ENCODE measurements at places on chromosomes 4 and X.

- no peak for DNase-seq
These were observed 284.1 kb upstream of the EPHA5 start for GRCh38 chr4:65954416-65954815.

- DNase-seq = peak; percentile 20
These were observed 59.3 kb downstream of the SHROOM2 start for GRCh38 chrX:9845578-9845952.

- DNase-seq = no peak
These were observed 29.9 kb downstream of the TRMT2B start for GRCh38 chrX:101022020-101022419.

- DNase-seq = no peak
These were observed 33.5 kb upstream of the DCX start for GRCh38 chrX:111445485-111445884.

DNA sequence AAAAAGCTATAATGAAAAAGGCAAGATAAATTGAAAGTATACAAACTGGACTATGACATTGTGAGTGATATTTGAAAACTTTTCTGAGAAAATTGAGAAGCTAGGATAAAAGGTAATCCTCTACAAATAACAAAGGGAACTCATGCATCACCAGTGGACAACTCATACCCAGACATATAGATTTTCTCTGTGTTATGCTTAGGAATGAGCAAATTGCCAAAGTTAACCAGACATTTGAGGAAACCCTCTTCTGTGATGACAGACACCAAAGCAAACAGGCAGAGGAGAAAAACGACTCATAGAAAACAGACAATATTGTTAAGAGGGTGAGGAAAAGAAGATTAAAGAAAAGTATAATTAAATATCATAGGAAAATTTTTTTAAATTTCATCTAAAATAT is 186.5 kb downstream of the MAB21L2 start:
- no peak for DNase-seq

- DNase-seq = no peak
These were observed 443.6 kb downstream of the UBE2NL start for GRCh38 chrX:144327495-144327894.

DNA sequence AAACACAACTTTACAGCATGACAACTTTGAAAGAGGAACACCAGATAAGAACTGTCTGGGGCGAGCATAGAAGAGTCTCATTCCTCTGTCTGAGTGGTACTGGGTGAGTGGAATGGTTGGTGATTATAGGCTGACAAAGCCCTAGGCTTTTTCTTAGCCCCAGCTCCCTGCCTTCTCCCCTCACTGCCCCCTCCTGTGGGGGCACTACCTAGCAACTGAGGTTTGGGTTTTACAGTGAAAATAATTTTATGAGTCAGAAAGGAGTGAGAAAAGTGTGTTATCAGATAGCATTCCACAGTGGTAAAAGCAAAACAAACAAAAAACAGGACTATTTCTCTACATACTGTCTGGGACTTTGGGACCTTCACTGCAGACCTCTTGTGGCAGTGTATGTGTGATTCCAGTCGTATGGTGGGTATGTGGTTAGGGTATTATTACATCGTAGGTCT is 10.5 kb upstream of the TMEM165 start:
- no peak for DNase-seq

GRCh38 chrX:70437921-70438665 is 6.5 kb upstream of the DLG3 start:
- DNase-seq = no peak

DNA sequence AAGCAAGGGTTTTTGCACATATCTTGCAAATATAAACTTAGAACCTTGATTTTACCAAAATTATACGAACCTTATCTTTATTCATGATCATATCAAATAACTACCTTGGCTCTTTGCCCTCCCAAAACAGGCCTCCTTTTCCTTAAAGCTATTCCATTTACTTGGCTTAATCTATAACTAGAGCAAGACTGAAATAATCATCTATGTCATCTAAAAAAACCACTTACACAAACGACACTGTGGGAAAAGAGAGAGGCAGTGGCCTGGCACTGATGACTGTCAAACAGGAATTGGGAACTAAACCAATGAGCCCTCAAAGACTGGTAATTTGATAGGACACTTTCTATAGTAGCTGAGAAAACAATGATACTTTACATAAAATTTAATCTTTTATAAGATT is 11.7 kb upstream of the PTPN13 start:
- DNase-seq = no peak

GRCh38 chr4:151319490-151319889 is 5.9 kb downstream of the SH3D19 start:
- no peak for DNase-seq

- no peak for DNase-seq
These were observed 1.7 kb downstream of the HCFC1 start for GRCh38 chrX:153969904-153970356.

DNA sequence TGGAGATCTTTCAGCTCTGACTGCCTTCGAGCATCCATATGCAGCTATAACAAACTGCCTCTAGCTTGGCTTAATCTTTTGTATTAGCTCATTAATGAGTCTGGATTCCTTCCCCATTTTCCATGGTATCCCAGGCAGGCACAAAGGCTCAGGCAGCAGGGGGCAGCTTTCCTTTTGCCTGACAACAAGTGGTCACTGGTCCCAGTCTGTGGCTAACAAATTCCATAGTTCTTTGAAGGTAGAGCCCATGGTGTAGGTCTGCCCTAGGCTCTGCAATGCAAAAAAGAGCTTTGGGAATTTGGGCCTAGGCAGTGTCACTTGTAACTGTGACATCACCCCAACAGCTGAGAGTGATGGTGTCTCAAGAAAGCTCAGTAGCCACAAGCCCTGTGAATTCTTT is 234.4 kb upstream of the GPC4 start:
- DNase-seq = no peak

GRCh38 chr4:7191546-7192251 is 639 bp upstream of the SORCS2 start:
- no peak for DNase-seq

DNA sequence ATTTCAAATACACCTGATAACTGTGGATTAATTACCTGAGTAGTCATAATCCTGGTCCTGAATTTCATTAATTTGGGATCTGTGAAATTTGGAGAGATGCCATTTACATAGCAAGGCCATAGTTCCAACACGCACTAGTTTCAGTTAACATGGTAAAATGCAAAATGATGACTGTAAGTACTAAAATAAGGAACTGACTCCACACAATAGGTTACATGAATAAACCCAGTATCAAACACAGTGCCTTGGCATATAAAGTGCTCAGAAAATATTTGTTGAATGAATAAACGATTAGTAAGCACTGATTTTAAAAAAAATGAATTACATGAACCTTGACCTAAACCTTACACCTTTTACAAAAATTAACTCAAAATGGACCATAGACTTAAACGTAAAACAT is 9.0 kb downstream of the FBXO8 start:
- no peak for DNase-seq

DNA sequence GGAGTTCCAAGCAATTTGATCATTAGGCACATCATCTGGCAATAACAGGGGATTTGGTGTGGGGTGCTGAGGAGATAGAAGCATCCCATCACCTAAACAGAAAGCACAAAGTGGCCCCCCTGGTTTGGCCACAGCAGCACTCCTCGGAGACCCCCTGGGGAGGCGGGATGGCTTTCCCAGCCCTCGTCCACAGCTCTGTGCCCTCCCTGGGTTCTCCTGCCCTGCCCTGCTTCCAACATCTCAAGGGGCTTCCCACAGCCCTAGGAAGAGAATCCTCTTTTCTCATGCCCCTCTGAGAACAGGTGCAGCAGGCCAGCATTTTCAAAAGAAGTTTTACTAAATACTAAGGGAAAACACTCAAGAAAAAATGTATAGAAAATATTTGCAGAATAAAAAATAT is 12.8 kb downstream of the ATP5ME start:
- no peak for DNase-seq

GRCh38 chr4:170089668-170090351 is at the start of gene AADAT:
Gene AADAT, minus strand, starts transcription at chr4:170089956. Its CDS starts 266 bp downstream, at chr4:170089690.
- peak; percentile 97 for DNase-seq

DNA sequence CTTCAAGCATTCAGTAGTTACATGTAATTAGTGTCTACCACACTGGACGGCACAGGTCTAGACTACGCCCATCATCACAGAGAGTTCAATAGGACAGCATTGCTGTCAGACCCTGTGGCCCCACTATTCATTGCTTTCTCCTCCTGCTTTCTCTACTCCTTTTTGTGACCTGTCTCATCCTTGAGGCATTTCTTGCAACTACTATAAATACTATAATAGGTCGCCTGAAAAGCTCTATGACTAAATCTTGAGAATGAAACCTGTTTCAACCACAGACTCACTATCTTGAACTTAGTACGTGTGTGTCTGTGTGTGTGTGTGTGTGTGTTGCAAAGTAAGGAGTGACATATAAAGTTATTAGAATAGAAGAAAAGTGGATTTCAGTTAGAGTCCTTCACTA is 252.9 kb upstream of the KLF3 start:
- no peak for DNase-seq

DNA sequence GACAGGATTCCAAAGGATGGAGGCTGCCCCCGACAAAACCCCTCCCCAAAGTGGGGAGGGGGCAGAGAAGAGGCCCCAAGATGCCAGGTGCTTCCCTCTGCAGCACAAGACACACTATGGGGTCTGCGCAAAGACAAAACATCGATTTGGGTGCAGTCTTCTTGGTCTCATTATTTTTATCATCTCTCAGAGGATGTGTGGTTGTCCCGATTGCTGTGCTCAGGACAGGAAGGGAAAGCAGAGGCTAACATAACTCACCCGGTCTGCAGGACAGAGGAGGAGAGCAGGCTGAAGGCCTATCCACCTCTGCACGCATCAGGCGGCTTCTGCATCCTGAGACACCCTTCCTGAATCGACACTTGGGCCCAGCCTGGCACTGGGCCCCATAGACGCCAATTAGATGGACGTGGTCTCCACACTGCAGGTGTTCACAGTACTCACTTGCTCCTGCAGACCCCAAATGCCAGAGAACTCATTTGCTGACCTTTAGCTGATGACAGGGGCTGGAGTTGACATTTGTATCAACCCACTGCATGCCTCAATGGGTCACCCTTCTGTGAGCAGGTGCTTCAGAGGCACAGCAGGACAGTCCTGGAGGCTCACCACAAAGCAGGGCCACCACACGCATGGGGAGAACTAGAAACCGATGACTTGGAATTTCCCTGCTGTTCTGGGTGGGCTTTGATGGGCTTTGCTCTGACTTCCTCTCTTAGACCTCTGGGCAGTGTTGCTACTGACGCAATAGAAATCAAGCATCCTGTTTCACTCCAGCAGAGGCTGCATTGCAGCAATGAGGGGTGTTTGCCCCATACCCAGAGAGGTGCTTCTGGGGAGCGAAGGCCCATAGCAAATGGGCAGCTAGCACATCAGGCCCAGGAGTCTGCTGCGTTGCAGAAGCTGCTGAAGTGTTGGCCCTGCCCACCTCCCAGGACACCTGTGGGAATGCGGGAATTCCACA is 96.3 kb upstream of the ENPP6 start:
- no peak for DNase-seq

DNA sequence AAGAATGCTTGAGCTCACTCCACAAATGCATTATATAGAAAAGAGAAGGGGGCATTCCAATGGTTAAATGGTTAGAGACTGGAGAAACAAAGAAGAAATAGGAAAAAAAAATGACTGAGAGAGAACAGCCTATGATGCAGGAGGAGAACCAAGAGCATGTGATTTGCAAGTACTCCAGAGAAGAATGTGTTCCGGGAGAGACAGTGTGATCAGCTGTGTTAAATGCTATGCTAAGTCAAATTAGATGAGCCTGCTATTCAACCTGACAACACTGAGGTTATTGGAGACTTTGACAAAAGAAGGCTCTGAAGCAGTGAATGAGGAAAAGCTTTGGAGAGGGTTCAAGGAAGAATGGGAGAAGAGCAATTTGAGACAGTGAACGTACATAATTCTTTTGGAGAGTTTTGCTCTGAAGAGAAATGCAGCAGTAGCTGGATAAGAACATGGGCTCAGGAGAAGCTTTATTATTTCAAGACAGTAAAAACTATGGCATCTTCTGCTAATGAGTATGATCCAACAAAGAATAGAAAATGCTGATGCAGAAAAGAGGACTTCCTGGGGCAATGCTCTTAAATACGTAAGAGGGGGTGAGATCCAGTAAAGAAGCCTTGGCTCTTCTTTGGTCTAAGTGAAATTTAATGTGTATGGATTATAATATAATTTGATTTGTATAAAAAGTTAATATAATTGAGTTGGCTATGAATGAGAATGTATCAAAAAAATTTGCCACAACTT is 66.3 kb downstream of the PPP3CA start:
- no peak for DNase-seq

GRCh38 chr4:95142932-95143331 is 385.2 kb downstream of the BMPR1B start:
- DNase-seq = no peak

- no peak for DNase-seq
These were observed 22.3 kb downstream of the TMPRSS11D start for GRCh38 chr4:67861513-67861912.

- DNase-seq = peak; percentile 59
These were observed 19.4 kb downstream of the GAK start for GRCh38 chr4:912548-913279.

- no peak for DNase-seq
These were observed 19.8 kb upstream of the TBC1D14 start for GRCh38 chr4:6889736-6890324.

- no peak for DNase-seq
These were observed 49.0 kb downstream of the CD99L2 start for GRCh38 chrX:150849486-150849885.

GRCh38 chrX:154991039-154991438 is 31.5 kb downstream of the F8 start:
- no peak for DNase-seq

DNA sequence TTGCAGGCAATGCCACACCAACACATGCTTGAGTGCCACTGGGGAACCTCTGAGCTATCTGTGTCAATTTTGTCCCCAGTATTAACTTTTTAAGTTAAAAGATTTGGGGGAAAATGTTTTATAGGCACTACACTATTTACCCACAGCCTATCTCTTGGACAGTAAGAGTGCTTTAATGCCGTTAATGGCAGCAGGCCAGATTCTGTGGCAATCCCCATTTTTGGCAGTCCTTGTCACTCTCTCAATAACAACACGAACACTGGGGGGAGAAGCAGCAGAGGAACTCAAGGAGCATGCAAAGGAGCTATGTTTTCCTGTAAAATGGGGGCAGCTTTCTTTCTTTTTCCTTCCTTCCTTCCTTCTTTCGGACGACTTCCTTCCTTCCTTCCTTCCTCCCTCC is 168.6 kb downstream of the NSUN7 start:
- no peak for DNase-seq

DNA sequence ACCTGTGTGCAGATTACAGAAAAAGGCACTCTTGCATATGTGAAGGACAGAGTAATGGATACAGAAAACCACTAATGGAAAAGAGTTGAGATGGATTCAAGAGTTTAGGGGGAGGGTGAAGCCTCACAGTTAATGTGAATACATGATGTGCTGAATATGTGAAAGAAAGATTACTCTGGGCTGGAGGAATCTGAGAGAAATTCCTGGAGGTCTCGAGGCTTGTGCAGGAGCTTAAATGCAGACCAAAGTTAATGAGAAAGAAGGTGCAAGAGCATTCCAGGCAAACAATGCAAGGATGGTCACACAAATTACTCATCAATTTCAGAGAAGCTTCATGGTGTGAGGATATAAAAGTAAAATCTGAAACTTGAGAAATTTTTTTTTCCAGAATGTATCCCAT is 768.8 kb downstream of the STPG2 start:
- DNase-seq = no peak

Measured in posterior cingulate gyrus (tissue), 11 donors.